ENCODE measurements at places on chromosomes 4 and X.

DNA sequence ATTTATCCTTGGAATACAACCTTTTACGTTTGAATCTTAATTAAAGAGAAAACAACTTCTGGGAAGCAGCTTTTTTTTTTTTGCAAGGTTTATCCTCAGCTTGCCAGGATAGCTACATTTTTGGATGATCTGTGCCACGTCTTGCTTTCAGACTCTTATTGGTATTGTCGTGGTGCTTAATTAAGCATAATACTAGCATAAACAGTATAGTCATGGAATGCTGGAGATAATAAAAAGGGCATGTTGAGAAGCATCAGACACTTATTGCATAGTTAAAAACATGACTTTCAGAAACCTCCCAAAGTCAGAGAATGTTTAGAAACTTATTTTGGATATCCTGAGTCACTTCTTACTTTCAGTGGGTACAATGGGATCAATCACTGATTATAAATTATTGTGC, 77.0 kb downstream of the PALLD start:
- no peak for DNase-seq

- DNase-seq = no peak
These were observed 593.8 kb upstream of the DIPK2B start for GRCh38 chrX:45794323-45794994.

- no peak for DNase-seq
These were observed 127.2 kb downstream of the FNIP2 start for GRCh38 chr4:158895797-158896576.

GRCh38 chr4:181952478-181952877, 290.7 kb upstream of the TENM3 start:
- no peak for DNase-seq

GRCh38 chr4:17811078-17811603, 362 bp downstream of the NCAPG start:
- DNase-seq = peak; percentile 23

DNA sequence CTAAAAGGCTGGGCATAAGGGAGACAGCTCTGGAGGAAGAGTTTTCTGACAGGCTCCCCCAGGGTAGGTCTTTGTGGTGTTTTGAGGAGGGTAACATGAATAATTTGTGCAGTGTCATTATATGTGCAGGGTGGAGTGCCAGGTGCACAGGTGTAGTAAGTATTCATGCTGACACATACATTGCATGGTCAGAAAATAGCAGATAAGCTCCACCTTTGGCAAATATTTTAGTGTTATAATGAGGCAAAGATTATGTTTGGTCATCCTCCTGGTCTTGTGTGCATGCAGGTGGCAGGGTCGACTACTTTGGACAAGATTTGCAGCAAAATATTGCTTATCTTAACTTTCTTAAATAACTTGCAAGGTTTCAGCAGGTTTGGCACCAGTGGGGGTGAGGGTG, 910.4 kb upstream of the PCDH10 start:
- DNase-seq = no peak

DNA sequence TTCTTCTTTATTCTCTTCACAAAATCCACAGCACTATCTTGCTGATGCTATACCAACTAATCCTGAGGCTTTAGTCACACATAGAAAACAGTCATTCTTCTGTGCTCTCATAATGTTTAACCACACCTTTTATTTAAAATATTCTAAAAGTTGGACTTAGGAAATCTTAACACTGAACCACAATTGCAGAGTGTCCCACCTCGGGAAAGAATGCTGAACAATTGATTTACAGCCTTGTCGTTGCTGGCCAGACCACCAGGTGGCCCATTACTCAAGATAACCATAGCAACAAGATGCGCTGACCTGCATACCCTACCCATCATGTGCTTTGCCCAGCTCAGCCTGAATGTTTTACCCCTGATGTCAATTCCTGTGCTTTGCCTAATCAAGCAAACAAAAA, 100.8 kb downstream of the ARSJ start:
- no peak for DNase-seq

GRCh38 chr4:85029453-85029852, 63.0 kb upstream of the WDFY3 start:
- DNase-seq = no peak

- DNase-seq = no peak
These were observed 35.3 kb upstream of the SRPX start for GRCh38 chrX:38256019-38256418.

DNA sequence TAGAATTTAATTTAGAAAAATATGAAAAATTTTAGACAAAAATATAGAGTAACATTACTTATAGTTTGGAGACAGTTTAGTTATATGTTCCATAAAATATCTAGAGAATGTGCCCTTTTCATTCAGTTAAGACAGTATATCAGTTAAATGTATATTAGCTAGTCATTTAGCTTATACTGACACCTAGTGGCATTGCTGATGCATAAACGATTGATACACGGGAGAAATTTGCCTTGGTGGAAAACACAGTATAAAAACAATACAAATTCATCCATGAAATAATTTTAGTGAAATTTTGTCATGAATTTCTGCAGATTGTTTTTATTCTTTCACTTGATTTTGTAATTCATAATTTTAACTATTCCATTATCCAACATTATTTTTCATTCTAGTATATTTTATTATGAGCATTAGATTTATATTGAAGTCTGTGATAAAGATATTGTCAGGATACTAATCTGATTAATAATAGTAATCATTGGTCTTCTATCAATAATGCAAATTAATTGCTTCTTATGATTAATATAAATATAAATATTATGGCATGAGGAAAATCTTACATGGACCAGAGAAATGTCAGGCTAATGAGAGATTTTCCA, 219.0 kb downstream of the TLL1 start:
- DNase-seq = peak; percentile 9

DNA sequence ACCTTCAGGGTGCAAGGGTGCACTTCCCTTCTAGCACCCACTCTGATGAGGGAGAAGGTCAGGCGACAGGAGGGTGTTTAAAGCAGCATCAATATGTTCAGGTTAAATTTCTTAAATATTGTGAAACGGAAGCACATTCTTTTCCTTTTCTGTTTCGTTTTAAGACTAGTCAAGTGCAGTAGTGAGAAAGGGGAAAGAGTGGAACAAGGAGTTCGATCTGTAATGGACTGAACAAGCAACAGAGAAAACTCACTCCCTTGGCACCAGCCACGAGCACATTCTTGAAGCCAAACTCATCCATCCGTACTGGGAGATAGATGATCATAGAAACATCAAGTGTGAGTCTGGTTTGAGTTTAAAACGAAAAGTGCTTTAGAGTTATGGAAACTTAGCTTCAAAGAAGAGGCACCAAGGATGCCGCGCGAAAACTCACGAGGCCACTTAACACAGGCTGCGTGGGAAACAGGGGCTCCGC, 815 bp downstream of the FAM53A start:
- DNase-seq = peak; percentile 44

DNA sequence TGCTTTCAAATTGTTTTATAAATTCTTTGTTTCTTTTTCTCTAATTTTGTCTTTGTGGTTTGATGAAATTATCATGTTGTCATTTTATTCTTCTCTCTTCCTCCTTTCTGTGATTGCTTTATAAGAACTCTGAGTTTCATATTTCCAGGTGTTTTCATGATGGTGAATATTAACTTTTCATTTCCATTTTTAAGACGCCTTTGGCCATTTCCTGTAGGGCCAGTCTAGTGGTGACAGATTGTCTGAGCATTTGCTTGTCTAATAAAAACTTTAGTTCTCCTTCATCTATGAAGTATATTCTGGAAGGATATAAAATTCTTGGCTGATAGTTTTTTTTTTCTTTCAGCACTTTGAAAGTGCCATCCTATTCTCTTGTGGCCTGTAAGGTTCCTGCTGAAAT, 128.1 kb downstream of the FAM13A start:
- no peak for DNase-seq

DNA sequence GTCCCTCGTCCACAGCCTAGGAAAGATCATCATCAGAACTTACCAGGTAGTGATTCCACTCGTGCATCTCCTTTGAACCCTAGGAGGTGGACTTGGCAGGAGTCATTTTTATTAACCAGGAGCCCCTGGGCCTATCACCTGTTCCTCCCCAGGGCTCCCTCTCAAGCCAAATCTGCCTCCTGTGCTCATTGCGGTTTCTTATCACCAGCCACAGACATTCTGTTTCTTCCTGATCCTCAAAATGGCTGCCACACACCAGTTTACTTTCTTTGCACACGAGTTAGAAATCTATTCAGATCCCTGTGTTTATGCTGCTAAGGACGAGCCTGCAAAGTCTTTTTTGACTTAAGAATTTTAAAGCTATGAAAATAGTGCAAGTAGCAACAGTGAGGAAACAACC, 354.5 kb upstream of the BOD1L1 start:
- no peak for DNase-seq

GRCh38 chr4:71635139-71635748, 148.6 kb downstream of the GC start:
- no peak for DNase-seq

GRCh38 chr4:165926307-165926706, 53.3 kb downstream of the TLL1 start:
- DNase-seq = no peak

DNA sequence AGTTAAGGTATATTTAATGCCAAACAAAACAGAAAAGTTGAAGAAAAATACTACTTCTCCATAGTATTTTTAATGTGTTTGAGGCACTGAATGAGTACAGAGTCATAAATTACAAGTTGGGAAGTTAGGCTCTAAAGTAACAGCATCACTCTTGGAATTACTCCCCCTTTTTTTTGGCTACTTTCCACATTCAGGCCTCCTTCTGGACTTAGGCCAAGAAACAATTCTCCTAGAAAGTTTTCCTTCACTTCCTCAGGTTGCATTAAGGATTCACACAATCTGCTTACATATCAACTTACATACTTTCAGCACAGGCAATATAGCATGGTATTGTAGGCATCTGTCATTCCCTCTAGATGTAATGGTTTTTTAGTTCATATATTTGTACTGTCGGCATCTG, 52.1 kb downstream of the TMEM165 start:
- no peak for DNase-seq

DNA sequence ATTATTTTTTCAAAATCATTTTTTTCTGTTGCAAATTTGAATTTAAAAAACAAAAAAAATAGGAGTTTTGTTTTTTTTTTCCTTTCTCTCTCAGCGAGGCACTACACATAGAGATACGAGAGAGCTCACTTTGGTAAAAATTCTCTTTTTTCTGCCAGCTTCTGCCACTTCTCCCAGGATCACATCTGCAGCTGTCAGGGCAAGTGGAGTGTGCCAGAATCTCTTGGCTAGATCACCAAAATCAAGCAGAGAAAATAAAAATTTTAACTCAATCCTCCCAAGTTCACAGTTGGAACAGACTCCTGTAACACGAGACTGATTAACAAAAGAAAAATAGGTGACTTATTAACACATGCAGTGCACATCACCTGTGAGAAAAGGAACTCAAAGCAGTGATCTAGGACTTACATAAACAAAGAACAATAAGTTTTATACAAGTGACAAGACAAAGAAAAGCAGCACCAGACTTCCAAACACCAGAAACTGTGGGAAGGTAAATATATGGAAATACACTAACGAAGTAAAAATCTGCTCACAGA, 213.2 kb upstream of the ZFP42 start:
- no peak for DNase-seq

DNA sequence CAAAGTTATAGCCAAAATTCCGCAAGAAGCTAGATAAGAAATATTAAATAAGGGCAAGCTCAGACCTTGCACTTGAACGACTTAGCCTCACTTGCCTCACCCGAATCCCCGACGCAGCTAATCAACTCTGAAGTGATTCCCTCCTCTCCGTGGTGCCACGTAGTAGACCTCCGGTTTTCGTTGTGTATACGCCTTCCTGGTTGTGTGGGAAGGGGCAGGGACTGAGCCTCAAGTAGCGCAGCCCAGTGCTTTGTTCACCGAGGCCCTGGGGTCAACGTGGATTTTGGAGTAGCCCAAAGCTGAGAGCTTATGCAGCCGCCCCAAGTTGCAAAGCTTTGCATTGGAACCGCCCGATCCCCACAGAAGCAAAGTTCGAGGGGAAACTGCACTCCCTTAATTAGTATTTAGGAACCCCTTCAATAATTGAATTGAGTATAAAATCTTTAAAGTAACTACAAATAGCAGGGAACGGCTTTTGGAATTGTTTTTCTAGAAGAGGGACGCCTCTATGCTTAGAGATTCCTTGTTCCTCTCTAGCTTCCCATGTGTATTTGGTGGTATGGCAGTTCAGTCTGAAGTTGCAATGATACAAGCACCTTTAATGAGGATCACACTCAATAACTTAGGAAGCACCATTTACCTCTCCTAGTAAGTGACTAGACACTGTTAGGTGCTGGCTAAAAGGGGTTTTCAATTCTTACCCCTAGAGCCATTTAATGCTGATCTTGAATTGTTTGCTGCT, 55.7 kb downstream of the LINC00632 start:
- no peak for DNase-seq

GRCh38 chr4:178306565-178306964, 864.3 kb upstream of the AGA start:
- DNase-seq = no peak

DNA sequence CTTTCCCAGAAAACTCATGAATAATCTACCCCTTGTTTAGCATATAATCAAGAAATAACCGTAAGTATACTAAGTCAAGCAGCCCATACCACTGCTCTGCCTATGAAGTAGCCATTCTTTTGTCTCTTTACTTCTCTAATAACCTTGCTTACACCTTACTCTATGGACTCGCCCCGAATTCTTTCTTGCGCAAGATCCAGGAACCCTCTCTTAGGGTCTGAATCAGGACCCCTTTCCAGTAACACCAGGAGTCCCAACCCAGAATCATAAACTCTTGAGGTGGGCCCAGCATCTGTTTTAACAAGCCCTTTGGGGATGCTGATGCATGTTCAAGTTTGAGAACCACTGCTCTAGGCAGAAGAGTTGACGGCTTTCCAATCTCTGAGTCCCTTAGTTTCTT, 119.6 kb downstream of the BEND2 start:
- DNase-seq = no peak

- DNase-seq = peak; percentile 25
These were observed 2.6 kb upstream of the KIAA0232 start for GRCh38 chr4:6779667-6780565.

GRCh38 chr4:2044119-2044485, 15.0 kb upstream of the NAT8L start:
- DNase-seq = no peak

DNA sequence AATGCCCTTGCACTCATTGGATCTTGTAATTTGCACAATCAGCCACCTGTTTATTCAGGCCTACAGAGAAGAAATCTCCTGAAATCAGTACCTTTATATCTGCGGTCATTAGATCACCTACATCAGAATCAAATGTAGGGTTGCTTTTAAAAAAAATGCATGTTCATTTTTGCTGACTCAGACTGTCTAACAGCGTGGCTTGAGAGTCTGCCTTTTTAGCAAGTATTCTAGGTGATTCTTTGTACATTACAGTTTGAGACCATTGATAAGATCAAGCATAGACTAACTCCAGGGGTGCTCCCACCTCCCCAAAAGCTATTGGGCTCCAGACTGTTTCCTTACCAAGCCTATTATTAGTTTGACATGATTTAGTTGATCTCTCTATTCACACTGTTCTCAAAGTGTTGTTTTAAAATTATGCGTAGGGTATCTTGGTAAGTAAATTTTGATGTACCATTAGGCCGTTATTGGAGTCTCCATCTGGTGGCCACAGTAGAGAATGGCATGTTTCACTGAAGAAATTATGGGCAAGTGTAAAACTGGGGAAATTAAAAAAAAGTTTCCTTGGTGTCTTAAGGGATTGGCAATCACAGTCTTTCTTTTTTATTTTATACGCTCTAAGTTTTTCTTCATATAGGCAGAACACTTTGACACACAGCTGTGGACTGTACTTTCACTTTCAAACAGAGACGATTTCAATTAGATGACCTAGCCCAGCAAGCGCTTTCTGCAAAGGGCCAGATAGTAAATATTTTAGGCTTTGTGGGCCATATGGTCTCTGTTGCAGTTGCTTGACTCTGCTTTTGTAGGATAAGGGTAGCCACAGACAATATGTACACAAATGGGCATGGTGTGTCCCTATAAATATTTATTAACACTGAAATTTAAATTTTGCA, 33.7 kb upstream of the MSL3 start:
- peak; percentile 5 for DNase-seq
